ENCODE measurements at places on chromosomes 7 and 10.
A peak's percentile ranks its signal among the peaks of the same experiment; 100 is the strongest.

- DNase-seq = no peak
These were observed 36.6 kb upstream of the CCAR1 start for GRCh38 chr10:68684413-68684812.

DNA sequence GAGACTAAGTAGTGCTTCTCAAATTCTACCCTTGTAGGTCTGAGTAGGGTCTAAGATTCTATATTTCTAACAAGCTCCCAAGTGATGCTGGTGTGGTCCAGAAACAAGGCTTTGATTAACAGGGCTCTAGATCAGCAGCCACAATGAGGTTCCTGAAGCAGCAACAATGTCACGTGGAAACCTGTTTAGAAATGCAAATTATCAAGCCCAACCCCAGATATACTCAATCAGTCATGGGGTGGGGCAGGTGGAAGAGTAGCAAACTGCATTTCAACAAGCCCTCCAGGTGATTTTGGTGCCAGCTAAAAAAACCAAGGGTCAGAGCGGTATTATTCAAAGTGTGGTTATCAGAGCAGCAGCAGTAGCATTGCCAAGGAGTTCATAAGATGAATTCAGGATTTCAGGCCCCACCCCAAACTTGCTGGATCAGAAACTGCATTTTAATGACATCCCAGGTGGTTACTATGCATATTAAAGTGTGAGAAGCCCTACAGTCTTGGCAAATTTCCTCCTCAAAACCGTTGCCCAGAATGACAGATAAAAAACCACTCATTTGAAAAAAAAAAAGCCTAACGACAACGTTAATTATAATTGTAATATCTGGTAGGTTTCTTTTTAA, 199.2 kb downstream of the AHR start:
- no peak for DNase-seq

DNA sequence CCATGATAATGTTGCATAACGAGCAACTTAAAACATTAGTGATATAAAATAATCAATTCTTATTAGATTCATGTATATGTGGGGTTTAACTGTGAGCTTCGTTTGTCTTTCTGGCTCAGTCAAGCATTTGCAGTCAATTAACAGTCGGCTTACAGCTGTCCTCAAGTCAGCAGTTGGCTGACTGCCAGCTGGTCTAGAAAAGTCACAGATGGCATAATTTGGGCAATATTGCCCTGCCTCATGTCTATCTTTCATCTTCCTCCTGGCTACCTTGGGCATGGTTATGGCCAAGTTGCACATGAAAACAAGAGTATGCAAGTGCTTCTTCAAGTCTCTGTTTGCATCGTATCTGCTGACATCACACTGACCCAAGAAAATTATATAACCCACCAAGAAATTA, 186.1 kb upstream of the ZWINT start:
- DNase-seq = peak; percentile 28

DNA sequence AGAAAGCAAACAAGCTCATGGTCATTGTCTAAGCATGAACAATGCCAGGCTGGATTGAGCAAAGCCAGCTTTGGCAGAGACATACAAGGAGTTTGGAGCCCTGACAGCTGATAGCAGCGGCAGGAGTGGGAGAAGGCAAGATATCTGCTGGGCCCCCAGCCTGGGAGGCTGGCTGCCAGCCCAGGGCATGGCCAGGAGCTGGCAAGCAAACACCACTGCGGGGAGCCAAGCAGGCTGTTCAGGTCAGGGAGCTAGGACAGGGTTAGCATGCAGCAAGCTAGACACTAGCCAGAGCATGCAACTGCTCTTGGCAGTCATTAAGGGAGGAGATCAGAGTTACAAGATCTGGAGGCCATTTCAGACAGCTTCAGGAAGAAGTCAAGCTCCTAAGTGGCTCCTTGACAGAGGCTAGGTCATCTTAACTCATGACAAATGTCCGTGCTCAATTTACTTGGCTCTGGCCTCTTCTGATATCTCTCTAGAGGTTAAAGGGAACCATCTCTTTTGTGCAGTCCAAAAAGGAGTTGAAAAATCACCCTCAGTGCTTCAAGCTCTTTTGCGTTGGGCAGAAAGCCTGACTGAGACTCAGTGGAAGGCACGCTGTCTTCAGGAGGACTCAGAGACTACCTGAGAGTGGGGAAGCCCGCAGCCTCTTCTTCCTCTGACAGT, 436.8 kb upstream of the C7orf33 start:
- no peak for DNase-seq

DNA sequence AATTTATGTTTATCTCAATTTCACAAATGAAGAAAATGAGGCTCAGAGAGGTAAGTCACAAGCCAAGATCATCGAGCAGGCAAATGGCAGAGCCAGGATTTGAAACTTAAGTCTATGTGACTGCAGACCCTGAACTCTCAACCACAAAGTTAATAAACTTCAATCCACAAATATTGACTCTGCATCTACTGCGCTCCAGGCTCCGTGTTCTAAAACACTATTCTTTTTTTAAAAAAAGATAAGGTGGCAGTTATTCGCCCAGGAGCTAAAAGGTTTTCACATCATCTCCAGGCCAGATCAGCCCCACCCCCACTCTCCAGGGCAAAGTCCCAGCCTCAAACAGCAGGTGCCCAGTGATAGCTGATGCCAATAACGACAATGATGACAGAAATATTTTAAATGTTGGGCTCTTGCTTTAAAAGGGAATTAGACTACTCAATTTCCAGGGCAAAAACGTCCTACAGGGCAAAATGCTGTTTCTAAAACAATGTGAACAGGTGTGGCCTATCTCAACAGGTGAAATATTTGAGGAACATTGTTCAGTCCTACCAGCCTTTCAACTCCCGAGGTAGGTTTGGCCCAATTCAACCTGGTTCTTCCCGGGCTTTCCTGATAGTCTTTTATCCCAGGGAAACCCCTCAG, 85.2 kb downstream of the SORBS1 start:
- DNase-seq = no peak

DNA sequence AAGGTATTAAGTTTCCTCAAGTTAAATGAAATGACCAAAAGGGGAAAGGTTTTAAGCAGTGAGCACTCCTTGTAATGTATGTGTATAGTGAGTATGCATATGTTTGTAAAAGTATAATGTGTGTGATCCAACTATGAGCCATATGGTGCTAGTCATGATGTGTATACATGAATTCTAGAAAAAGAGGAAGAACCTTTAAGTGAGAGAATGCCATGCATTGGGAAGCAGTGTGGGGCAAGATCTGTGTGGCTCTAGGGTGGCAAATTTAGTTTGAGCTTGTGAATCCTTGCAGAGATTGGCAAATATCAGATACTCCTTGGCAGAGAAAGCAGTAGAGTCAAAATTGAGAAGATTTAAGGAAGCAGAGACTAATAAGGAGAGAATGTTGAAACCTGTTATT, 435.0 kb downstream of the AUTS2 start:
- no peak for DNase-seq

DNA sequence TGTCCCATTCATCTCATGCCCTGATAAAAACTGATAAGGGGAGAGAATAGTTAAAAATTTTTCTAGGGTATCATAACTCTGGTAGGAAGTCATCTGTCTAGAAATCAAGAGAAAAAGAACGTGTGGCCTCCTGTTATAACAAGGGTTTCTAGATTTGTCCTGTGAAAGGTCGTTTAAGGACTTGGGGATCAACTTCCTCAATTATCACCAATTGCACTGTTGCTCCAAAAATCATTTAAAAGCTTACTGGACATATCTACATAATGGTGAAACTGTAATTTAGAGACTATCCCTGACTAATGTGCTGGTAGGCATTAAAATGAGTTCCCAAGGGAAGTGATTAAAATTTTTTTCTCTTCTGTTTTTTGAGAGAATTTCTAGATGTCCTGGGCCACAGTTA, 58.2 kb downstream of the GPR141 start:
- DNase-seq = no peak

DNA sequence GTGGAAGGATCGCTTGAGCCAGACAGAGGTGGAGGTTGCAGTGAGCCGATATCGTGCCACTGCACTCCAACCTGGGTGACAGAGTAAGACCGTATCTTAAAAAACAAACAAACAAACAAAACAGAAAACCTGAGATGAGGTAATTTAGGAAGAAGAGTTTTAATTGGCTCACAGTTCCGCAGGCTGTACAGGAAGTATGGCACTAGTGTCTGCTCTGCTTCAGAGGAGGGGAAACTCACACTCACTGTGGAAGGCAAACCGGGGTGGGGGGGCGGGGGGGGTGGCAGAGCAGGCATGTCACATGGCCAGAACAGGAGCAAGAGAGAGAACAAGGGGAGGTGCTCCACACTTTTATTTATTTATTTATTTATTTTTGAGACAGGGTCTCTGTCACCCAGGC, 5.1 kb downstream of the UBE2D4 start:
- no peak for DNase-seq

GRCh38 chr10:62096256-62096933, 172.2 kb downstream of the RTKN2 start:
- no peak for DNase-seq

GRCh38 chr7:16634271-16634738, 11.2 kb downstream of the ANKMY2 start:
- DNase-seq = no peak

DNA sequence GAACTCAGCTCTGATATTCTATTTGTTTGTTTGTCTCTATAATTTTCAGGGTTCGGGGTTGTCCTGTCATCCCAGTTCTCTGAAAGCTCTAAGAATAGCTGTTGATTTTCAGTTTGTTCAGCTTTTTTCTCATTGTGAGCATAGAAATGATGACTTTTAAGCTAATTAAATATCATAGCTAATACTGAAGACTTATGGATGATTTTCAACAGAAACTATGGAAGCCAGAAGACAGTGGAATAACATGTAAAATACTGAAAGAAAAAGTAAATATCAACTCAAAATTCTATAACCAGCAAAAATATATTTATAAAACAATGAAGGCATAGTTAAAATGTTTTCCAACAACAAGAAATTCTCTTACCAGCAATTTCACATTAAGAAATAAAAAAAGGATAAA, 96.4 kb upstream of the ETV1 start:
- DNase-seq = no peak

GRCh38 chr10:128263891-128264688, 137.9 kb upstream of the MKI67 start:
- peak; percentile 91 for DNase-seq

DNA sequence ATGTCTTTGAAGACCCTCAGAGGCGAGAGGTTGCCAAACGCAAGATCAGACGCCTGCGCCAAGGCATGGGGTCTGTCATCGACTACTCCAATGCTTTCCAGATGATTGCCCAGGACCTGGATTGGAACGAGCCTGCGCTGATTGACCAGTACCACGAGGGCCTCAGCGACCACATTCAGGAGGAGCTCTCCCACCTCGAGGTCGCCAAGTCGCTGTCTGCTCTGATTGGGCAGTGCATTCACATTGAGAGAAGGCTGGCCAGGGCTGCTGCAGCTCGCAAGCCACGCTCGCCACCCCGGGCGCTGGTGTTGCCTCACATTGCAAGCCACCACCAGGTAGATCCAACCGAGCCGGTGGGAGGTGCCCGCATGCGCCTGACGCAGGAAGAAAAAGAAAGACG, 8.1 kb upstream of the SGCE start:
- no peak for DNase-seq

- DNase-seq = peak; percentile 31
These were observed 46.4 kb downstream of the TMEM168 start for GRCh38 chr7:112743811-112744210.

DNA sequence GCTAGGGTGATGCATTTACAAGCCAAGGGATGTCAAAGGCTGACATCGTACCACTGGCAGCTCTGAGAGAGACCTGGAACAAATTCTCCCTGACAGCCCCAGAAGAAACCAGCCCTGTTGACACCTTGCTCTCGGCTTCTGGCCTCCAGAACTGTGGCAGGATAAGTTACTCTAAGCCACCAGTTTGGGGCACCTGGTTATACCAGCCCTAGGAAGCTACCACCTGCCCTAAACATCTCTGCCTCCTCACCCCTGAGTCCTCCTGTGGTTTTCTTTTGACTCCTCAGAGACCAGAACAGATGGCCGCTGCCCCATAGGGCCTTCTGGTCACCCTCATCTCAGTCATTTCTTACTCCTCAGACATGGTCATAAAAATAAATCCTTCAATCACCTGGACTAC, 107.4 kb downstream of the CPXM2 start:
- DNase-seq = no peak

GRCh38 chr10:13396369-13396768, 48.3 kb upstream of the SEPHS1 start:
- no peak for DNase-seq

GRCh38 chr7:14854471-14854870, 48.1 kb downstream of the DGKB start:
- DNase-seq = no peak

DNA sequence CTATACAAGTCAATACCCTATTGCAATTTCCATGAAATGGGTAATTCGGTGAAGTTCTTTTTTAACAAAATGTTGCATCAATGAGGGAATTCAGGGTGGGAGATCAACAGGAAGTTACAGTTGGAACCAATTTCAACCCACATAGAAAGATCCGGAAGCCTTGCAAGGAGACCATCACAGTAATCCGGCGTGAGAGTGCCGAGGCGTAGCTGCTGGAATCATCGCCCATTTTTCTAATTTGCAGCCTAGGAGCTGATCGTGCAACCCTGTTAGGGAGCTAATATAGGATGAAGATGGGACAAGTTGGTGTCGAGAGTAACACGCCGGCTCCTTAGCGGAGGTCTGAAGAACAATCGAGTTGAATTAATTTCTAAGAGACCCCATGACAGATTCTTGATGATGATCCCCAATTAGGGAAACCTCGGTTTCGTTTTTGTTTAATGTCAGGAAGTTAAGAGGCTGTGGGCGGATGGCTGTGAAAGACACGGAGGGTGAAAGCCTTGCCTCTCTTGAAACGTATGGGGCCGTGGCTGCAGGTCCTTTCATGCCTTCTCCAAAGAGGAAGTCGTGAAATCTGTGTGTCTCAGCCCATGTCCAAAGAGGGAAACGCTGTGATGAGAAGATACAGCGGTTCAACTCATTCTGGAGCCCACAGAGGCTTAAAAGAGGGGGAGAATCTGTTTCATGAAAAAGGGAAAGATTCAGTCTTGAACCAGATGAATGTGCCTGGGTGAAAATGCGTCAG, 51.2 kb upstream of the CARD11 start:
- no peak for DNase-seq

DNA sequence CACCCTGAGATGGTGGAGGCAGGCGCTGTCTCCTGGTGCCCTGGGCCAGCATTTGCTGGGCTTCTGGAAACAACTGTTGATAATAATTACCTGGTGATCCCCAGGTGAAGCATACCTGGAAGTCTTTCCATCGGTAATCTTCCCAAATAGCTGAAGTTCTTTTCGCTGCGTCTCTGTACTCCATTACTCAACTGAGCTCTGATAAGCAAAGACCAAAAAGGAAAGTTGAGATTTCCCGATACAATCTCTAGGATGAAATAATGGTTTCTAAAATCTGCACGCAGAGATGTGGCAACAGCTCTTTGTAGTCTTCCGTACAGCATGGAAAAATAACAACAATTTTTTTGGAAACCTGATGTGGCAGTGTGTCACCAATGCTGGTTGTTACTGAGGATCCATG, 226.5 kb downstream of the GATA3 start:
- DNase-seq = no peak

DNA sequence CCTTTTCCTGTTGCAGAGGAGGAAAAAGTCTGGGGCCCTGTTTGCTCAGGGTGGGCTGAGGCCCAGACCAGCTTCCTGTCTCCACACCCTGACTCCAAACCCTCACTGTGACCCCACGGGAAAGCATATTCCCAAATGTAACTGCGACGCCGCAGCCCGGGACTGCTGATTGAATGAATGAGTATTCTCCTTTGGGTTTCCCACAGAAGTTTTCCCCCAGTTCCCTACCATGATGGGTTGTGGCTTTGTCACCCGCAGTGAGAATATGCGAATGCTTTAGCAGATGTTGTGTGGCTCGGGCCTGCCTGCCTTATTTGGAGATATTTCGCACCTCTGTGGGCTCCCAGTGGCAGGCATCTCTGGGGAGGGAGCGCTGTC, 50.6 kb downstream of the MGMT start:
- DNase-seq = no peak

- no peak for DNase-seq
These were observed 74.7 kb upstream of the PRR15 start for GRCh38 chr7:29488977-29489376.
